Cerebellar cortex (tissue), 1 donor: ENCODE measurements at places on chromosomes 6 and 20.

DNA sequence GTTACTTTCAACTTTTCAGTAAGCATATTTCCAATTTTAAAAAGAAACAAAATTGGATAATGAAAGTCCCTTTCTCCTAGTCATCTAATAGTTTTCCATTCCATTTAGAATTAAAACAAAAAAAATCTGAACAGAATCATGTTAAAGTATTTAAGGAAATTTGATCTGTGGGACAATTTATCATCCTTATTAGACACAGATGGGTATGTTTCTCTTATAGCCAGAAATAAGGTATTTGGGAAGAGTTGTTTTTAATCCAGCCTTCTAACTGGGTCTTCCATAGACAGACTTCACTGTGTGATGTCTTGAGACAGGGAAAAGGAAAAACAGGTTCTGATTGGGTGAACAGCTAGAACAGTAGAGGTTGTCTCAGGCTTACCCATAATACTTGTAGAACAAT lies 39.5 kb upstream of the STXBP5 start:
- no peak for DNase-seq

DNA sequence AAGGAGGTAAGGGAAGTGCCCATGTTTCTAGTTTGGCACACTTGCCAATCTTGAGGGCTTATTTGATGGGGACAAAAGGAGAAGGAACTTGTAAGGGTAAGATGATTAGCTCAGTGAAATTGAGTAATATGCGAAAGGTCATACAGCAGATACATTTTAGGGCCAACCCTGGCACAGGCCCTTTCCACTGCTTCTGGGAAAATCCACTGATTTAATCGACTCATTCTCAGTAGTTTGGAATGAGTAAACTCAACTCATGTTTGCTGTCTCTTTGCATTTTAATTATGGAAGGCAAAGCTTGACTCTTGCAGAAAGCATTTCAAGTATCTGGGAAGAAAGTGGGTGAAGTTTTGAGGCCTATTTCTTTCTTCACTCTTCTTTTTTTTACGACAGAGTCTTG lies 20.0 kb downstream of the PHF20 start:
- no peak for DNase-seq

- no peak for DNase-seq
Measured at GRCh38 chr6:71482742-71483141, 194.1 kb downstream of the OGFRL1 start.

GRCh38 chr6:168939796-168940195 lies 313.9 kb downstream of the THBS2 start:
- no peak for DNase-seq

DNA sequence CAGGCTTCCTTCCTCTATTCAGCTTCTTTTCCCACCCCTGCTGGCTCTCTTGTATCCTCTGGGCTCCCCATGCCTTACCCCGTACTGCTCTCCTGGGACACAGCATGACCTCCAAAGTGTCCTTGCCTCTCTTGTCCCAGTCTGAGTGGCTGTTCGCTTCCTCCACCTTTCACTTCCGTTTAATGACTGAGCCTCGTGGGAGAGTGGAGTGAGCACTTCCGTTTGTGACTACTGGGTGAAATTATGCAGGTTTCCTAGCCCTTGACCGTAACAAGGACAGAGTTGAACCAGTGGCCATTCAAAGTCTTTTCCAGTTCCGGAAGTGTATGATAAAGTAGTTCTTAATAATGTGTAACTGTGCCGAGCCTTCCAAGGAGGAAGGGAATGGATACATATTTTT lies 109.2 kb downstream of the ARID1B start:
- DNase-seq = no peak

GRCh38 chr6:1605893-1606779 lies 3.6 kb upstream of the FOXC1 start:
- DNase-seq = no peak

DNA sequence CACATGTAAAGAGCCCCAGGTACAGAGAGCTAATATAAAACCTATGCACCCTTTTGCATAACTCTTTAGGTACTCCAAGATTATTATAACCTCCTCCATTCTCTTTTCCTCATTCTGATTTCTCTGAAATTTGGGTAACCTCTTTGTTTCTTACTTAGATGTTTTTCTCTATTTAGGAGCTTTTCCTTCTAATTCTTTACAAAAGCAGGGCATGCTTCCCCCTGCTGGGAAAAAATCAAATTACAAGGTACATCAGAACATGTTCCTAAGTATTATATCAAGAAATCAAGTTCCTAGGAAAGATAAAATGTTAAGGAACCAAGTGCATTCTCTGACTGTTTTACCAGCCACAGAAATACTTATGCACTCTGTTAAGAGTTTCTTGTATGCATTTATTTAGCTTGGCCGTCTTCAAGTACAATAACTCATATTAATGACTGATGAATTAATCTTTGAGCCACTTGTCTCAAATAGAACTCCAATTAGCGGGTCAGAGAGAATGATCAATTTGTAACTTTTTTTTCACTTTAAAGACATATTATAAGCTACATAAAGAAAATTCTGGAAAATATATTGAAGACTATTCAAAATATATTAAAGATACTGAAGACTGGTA lies 2.1 kb downstream of the KHDRBS2 start:
- peak; percentile 27 for DNase-seq

DNA sequence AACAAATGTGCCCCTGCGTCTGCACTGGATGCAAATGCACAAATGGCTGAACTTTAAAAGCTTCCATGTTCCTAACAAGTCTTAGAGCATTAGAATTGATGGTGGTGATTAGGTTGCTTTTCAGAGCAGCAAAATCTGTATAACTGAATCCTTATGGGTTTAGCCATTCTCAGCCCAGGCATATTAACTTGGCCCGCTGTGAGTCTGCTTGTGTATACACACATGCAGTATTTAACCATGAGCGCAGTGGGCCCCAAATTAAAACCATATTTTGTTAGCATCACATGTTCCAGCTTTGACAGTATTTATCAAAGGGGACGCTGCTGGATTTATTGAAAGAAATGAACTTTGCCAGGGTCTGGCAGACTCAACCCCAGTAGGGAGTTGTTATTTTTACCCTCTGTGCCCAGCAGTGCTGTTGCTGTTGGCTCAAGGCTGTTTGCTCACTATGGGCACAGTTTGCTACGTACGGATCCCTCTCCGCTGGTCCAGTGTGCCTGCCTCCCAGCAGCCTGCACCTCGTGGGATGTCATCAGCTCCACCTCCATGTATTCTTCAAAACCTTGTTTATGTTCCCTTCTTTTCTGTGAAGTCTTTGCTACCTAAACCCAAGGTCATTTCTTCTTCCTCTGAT lies 144.7 kb downstream of the QRSL1 start:
- no peak for DNase-seq

- no peak for DNase-seq
Measured at GRCh38 chr6:158770533-158771330, 48.4 kb downstream of the EZR start.

GRCh38 chr6:14028631-14029030 lies 88.9 kb upstream of the CD83 start:
- peak; percentile 68 for DNase-seq

DNA sequence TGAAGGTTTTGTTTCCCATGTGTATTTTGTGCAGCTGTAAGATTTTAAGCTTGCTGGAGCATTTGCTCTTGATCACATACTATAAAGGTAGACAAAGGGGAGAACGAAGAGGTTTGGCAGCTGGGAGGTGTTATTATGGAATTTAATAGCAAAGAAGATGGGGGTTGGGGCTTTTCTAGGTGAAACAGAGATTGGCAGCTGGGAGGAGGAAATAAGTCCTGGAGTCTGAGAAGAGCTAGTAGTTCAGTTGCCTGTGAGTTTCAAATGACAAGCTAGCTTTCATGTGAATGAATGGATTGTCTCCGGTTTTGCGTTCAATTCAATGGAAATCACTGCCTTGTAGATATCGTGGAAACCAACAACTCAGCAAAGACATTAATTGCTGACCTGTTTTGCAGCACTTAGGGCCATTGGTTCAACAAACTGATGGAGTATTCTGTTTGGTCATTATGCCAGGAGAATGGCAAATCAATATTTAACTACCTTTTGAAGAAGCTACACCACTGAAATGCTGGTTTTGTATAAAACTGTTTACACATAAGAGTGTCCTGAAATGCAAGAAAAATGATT lies 38.1 kb upstream of the FLRT3 start:
- DNase-seq = no peak

- DNase-seq = no peak
Measured at GRCh38 chr6:25341923-25342619, 62.9 kb downstream of the CARMIL1 start.

- peak; percentile 96 for DNase-seq
Measured at GRCh38 chr6:32153564-32154513, at the start of gene PPT2. Gene PPT2 (plus strand): TSS chr6:32154141. CDS start chr6:32154595, 454 bp downstream.

GRCh38 chr6:168186438-168186837 lies 107.4 kb upstream of the FRMD1 start:
- DNase-seq = no peak

DNA sequence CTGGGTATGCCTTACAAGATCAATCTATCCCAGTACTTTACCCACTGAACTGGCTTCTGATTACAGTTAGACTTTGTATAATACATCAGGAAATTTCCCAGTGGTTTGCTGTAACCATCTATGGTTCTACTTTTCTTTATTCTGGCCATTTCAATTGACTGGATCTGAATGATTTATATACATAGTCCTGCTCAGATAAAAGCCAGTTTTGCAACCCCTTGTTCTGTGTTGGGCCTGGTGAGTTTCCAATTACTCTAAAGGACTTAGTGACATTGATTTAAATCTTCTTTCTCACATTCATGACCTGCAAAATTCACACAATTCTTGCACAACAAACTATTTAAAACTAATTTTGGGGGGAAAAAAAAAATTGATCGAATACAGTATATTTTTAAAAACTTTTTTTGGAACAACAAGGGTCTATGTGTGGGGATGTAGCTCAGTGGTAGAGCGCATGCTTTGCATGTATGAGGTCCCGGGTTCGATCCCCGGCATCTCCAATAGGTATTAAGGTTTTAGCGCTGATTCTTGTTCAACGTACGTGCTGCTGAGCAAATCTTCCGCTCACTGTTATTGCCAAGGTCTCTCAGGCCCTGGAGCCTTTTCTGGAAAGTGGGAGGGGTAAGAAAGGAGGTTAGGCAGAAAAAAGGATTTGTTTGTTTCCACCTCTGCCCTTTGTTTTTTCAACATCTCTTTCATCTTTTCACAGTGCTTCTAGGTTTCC lies 117.5 kb downstream of the GPX5 start:
- DNase-seq = peak; percentile 81

DNA sequence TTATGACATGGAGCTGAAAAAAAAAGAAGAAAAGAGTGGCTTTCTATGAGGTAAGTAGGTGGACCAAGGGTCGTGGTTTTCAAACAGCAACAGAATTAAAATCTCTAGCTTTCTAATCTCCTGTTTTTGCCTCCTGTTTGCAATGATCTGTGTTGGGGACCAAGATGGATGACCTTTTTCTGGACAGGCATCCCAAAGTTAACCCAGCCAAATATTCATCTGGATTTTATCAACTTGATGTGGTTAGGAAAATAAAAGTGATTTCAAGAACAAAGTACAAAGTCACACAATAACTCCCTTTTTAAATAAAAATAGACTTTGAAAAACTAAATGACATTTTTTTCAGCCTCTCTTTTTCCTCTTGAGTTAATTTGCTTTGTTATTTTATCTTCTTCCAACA lies 282.1 kb upstream of the PRDM1 start:
- no peak for DNase-seq

DNA sequence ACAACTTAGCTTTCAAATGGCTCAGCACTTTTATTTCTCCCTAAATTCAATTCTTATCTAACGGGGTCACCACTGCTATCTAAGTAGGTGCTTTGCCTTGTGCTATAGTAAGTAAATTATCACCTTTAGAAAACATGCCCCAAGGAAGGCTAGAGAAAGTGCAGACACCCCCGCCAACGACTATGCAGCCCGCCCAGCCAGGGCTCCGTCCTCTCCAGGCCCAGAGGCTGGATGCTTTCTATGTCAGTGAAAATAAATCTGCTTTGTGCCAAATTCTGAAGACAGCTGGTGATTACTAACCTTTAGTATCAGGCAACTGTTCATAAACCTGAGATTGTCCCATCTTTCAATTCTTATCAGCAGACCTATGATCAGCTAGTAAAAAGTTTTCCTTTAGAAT lies 14.3 kb downstream of the KIAA0319 start:
- peak; percentile 9 for DNase-seq

GRCh38 chr6:154548130-154548830 lies 37.8 kb upstream of the CNKSR3 start:
- peak; percentile 2 for DNase-seq

DNA sequence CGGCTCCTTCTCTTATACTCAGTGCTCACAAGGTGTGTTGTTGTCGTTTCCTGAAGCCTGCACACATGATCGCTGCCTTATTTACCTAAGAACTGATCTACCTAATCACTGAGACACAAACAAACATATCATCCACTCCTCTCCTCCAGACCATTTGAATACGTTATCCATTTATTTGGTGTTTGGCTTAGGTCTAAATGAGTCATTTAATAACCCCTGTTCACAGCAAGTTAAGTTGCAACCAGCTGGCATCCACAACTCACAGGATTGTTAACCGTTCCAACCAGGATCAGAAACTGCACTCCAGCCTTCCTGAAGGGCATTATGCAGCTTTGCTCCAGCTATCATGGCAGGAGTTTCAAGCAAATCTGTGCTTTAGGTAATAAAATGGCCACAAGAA lies 511.1 kb upstream of the MAP3K7 start:
- DNase-seq = no peak

DNA sequence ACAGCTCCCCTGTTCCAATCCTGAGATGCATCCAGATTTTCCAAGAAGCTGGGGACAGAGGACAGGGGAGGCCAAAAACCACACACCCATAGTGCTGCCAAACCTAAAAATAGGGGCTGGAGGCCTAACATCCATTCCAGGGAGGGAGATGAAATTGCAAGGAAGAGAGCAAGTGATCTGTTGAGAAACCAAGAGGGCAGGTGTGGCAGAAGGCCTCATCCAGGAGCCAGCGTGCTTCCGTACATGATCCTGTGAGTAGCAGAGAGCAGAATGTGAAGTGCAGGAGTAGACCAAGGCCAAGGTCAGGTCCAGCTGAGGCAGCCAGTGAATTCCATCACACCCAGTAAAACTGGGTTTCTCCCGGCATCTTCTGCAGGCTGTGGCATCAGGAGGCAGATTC lies 167.7 kb upstream of the RIN2 start:
- DNase-seq = no peak

DNA sequence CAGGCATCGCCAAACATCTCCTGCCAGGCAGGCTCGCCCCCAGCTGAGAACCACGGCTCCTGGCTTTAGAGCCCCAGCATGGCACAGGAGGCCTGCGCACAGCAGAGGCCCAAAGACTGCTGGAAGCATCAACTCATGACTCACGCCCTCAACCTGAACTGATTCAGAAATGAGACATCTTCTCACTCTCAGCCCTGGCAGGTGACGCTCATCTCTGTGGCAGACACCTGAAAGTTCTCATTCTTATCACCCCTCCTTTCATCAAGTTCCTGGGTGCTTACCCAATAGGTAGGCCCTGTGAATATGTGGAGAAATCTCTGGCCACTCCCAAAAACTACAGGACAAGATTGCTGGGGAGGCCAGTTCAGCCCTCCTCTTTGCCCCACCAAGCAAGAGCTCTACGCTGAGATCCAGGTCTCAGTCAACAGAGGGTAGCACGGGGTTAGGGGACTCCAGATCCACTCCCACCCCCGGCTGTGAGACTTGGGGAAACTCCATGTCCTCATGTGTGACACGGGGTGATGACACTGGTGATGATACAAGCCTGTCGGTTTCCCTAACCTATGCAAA lies 11.3 kb downstream of the NFATC2 start:
- DNase-seq = no peak
